ENCODE measurements at places on chromosomes 3 and 15.

- DNase-seq: no peak
Measured at GRCh38 chr15:91100814-91101607, 954 bp downstream of the SV2B start.

DNA sequence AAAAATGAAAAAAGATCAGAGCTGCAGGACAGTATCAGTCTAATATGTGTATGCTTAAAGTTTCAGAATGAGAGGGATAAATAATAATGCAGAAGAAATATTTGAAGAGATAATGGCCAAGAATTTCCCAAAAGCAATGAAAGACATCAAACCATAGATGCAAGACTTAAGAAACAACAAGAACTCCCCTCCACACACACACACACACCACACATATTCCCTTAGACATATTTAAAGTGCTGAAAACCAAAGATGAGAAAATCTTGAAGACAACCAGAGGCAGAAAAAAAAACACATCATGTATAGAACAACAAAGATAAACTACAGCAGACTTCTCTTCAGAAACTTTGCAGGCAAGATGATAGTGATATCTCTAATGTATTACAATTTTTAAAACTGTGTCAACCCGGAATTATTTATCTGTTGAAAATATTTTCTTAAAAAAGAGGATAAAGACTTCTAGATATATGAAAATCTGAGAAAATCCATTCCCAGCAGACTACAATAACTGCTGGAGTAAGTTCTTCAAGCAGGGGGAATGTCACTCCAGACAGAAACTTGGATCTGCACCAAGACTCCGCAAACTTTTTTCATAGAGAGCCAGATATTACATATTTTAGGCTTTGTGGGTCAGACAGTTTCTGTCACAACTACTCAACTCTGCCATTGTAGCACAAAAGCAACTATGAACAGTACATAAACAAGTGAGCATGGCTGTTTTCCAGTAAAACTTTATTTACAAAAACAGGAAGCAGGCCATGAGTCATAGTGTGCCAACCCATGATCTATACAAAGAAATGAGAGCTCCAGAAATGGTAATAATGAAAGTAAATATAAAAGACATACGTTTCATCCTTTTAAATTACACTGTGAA is 223.4 kb upstream of the CGNL1 start:
- DNase-seq: no peak

GRCh38 chr3:108153451-108153981 is 62.7 kb upstream of the CD47 start:
- DNase-seq: peak; percentile 63

DNA sequence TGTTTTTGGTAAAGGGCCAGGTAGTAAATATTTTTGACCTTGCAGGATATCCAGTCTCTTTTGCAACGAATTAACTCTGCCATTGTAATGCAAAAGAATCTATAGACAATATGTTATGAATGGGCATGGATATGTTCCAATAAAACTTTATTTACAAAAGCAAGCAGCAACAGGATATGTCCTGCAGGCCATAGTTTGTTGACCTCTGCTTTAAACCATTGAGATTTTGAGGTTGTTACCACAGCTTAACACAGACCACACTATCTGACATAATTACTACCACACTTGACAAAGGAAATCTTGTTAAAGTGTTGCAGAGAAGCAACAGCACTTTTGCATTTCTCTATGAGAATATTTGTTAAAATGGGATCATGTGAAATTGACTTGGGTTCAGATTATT is 349.3 kb downstream of the ERC2 start:
- no peak for DNase-seq

DNA sequence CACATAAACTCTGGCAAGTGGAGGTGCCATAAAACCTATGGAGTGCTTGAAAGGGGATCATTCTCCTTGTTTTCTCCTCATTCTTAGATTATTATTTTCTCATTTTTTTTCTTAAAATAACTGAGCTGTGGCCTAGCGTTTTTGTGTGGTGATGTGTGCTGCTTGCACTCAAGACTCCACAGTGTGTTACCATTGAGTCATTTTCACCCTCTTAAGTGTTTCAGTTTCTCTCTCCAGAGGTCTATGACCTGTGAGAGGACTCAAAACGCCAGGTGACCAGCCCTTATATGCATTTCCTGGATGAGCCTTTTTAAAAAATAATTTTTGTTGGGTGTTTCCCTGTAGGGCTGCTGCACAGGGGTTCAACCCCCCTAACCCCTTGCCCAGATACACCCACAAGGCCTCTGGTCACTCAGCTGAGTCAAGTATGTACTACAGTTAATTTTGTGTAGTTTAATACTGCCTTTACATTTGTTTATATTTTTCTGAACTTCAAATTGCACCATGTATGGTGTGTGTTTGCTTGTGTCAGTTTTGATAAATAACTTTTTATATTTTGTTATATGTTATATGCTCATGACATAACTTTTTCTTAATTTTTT is 15.4 kb upstream of the BTLA start:
- peak; percentile 31 for DNase-seq

DNA sequence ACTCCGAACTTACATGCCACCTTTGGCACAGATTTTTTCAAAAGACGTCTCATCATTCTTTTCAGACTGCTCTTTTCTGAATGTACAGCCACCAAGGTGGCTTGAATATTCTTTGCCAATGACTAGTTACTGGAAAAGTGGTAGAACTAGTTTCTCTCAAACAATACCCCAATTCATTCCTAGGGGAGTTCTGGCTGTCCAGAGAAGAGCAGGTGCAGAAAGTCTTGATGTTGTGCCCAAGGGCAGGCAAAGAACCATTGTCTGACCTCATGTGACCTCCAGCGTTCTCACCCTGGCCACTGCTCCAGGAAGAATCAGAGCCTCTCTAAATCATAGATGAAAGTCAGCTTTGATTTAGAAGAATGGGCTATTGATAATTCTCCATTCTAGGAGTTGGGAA is 5.5 kb downstream of the LMOD3 start:
- no peak for DNase-seq

- peak; percentile 47 for DNase-seq
Measured at GRCh38 chr15:62165104-62165792, at the start of gene C2CD4B. Gene C2CD4B, minus strand, starts transcription at chr15:62165285. Its CDS starts 301 bp downstream, at chr15:62164984.

DNA sequence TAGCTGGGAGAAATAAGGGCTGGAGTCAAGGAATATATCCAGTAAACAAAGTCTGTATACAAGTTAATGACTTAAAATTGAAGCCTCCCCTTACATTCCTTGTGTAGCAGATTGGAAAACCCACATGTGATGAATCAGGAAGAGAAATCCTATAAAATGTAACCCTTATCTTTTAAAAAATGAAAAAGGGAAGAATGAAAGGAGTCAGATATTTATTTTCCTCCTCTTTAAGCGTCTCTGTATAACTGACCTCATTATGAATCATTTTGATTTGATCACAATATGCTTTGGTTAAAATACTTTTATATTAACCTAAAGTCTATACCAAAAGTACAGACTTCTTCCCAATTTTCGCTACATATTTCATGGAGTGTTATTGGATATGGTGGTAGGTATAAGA is 316.3 kb upstream of the STAC start:
- no peak for DNase-seq

GRCh38 chr15:35397027-35397426 is 148.9 kb downstream of the DPH6 start:
- DNase-seq: no peak

- peak; percentile 11 for DNase-seq
Measured at GRCh38 chr3:43194069-43194468, 88.2 kb upstream of the POMGNT2 start.

DNA sequence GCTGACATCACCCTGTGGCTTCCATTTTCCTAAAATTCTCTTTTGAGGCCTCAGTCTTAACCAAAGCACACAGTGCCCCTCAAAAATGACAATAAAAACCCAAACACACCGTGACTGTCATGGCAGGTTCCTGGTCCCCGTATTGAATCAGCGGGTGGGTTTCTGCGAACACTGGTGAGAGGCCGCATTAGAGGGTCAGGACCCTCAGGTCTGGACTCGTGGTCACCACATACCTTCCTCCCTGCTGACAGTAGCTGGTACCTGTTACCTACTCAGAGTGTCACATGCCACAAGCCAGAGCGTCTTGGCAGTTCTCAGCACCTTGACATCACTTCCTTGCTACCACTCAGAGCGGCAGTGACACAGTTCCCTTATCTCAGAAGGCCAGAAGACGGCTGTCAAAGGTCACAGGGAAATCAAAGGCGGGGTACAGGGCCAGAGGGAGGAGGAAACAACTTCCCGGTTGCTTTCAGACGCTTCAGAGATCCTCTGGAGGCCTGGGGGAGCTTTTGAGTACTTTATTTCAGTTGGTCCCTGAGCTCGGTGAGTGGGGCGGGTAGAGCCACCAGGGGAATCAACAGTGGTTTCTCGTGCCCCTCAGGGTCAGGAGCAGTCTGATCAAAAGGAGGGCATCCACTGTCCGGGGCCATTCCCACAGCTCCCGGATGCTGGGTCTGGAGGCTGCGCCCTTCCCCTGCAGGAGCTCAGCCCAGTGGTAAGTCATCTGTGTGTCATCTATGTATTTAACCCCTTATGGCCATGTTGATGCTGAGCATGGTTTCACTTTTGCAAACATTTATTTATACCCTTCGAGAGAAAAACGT is at the start of the genes CCR5AS and CCRL2:
Gene CCR5AS, minus strand, starts transcription at position 279 of the 824 bp plus-strand sequence.
Gene CCRL2, plus strand, starts transcription at position 472 of the 824 bp plus-strand sequence. CDS start 821 bp downstream, outside the sequence.
- peak; percentile 31 for DNase-seq

- no peak for DNase-seq
Measured at GRCh38 chr3:72238010-72238691, 453.2 kb upstream of the PROK2 start.

- no peak for DNase-seq
Measured at GRCh38 chr15:70160267-70160666, 62.5 kb upstream of the TLE3 start.

GRCh38 chr3:119517112-119517511 is 18.8 kb downstream of the TIMMDC1 start:
- DNase-seq: no peak

DNA sequence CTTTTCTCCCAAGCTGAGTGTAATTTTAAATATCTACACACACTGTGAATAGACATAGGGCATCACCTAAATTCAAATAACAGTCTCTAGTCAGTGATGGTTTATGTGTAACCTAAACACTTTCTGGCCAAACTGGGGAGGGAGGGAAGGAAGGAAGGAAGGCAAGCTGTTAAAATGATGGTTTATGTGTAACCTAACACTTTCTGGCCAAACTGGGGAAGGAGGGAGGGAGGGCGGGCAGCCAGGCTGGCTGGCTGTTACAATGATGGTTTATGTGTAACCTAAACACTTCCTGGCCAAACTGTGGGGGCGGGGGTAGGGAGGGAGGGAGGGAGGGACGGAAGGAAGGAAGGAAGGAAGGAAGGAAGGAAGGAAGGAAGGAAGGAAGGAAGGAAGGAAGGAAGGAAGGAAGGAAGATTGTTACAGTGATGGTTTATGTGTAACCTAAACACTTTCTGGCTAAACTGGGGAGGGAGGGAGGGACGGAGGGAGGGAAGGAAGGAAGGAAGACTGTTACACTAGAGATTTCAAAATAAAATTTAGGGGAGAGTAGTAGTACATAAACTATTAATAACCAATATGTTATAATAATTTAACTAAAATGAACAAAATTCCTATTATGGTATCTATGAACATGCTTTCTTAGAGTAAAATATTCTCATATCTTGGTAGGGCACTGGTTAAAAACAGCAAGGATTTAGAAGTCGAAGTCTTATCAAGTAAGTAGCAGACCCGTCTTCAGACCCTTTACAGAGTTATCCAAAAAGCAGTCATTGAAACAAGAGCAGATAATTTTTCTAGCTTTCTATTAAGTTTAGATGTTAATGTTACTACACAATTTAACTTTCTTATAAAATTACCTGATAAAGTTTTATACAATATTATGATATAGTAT is 148.1 kb downstream of the LMLN start:
- no peak for DNase-seq

DNA sequence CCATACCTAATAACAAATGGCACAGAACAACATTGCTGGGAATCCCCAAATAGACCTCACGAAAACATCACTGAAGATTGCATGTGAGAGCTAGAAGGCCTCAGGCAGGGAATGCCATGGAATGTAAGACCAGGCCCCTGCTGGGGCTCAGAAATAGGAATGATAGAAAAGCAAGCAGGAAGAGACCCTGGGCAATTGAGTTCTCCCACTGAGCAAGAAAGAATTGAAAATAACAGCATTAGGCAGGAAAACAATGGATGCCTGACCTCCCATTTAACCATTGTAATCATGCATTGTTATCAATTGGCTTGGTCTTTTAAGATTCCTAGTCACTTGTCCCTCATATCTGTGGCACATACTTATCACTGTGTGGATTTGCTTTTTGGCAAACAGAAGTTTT is 581.6 kb downstream of the FHIT start:
- DNase-seq: no peak

DNA sequence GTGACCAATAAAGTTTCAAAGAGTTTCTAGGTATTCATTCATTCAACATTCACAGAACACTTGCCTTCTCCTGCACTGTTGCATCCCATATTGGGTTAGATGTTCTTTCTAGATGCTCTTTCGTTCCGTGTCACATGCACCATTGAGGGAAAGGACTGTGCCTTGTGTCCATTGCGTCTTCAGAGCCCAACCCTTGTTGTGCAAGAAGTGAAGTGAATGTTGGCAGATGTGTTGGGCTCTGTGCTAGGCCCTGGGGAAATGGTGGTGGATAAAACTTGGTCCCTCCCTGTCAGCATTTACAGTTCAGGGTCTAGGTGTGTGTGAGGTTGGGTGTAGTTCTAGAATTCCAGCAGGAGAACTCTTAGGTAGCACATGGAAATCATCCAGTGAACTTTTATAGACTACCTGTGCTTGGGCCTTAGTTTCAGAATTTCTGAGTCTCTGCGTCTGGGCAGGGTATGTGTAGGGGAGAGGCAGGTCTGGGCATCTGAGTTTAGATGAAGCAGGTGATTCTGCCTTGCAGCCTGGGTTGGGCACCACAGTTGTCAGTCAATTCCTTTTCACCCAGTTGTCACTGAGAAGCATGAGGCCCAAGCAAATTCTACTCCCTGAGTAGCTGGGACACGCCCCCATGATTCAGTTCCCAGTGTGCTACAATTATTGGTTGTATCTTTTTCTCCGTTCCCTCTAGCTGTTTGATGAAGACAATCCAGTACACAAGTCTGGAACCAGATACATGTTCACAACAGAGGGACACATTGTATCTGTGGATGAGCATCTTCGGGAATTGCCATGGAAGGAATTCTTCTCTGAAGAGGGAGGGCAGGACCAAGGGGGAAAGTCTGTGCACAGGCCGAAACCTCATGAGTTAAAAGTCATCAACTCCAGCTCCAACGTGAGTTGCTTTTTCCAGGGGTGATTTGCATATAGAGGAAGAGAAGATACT is 25.4 kb downstream of the EDEM1 start:
- no peak for DNase-seq
